Stimulated activated naive CD4-positive, alpha-beta T cell (primary cell): ENCODE measurements at places on chromosomes 1 and 21.

- no peak for DNase-seq
Observed at GRCh38 chr1:57450981-57451380, 27.1 kb upstream of the DAB1 start.

GRCh38 chr1:119794876-119795240, 16.4 kb downstream of the REG4 start:
- DNase-seq, result no peak

DNA sequence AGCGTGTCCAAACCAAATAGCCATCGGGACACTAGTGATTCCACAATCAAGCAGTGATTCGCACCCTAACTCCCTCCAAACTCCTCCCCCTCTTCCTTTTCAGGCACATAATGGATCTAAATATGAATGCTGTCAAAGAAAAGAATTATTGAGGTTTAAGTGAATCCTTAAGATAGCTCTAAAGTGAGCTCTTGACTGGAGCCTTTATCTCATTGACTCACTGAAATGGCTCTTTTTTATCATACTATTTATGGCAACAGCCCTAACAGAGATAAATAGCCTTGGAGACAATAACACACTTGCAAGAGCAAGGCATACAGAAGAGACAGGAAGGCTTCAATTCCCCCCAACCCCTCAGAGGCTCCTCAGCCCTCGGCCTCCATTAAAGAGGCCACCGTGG, 143.3 kb downstream of the PLXNA2 start:
- DNase-seq, result no peak

DNA sequence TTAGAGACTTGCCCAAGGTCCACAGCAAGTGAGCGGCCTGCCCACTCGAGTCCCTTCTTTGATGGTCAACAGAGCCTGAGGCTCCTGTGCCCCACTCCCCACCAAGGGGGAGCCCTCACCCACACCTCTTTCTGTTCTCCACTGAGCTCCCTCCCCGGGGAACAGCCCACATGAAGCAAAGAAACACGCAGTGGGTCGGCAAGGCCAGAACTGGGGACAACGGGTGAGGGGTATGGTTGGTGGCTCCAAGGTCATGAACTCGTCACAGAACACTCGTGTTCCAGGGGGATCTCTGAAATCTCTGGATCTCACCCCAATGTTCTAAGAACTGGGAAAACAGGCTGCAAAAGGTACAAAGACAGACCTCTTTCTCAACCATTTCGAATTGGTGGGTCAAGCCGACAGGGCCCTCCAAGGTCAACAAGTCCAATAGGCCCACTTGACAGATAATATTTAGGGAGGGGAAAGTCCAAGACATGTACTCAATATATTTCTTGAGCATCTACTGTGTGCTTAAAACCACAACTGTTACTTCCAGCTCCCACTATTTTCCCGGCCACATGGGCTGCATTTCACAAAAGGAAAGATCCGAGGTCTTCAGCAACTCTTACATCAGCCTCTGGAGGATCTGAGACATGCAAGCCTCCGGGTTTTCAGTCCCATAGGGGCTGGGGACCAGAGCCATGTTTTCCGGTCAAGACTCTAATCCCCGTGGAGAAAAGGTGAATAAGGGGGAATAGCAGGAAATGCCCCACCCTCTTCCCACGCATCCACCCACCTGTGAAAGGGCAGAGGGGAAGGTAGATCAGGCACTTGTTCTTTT, 1.1 kb upstream of the RAP1GAP start:
- no peak for DNase-seq

GRCh38 chr1:226741009-226741408, 1.9 kb upstream of the ITPKB start:
- no peak for DNase-seq

- DNase-seq, result no peak
Observed at GRCh38 chr1:59803458-59804038, 11.2 kb upstream of the HOOK1 start.

- no peak for DNase-seq
Observed at GRCh38 chr1:217389895-217390294, 241.0 kb downstream of the GPATCH2 start.

DNA sequence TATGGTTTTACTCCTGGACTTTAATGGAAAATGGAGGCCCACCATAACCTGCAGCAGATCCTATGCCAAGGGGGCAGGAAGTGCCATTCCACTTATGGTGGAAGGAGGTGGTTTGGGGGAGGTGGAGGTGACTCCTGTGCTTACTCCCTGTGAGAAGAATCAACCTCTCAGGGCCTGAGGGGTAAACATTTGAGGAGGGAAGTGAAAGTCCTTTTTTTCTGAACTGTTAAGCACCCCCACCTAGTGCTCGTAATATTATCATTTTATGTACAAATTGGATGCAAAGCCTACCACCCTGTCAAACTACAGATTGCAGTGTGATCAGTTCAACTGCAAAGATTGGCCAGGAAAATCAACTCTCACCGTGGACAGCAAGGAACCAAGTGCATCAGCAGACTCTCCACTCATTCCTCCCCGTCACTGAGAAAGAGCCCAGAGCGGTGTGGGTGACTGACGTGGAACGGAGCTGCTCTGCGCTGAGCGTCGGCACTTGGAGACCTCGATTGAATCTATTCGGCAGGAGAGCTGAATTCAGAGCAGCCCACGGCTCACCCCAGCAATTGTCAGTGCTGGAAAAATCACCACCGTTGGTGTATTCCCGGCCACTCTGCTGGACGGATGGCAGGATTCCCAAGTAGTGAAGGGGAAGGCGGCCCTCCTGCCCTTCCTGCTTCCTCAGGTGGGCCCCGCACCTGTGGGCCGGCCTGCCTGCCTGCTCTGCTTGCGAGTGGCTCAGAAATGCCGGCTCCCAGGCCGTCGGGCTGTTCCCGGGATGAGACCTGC, 46.8 kb upstream of the COX20 start:
- no peak for DNase-seq

DNA sequence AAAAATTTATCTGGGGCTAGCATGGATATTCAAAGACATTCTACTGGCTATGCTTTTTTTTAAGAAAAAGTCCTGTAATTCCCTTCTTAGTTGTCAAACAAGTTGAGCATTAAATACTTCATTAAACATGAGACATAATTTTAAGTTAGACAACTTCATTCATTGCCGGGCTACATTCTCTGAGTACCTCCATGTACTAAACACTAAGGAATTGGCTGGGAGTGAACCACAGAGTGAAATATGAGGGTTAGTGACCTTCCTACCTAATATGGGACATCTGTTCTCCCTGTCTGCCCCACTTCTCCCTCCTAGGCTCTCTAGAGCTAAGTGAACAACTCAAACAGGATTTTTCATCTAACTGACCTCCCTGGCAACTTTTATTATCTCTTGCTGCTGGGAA, 370.4 kb downstream of the VAV3 start:
- no peak for DNase-seq

- DNase-seq, result no peak
Observed at GRCh38 chr1:77704736-77705135, 22.3 kb upstream of the ZZZ3 start.

- no peak for DNase-seq
Observed at GRCh38 chr21:25857308-25858074, 122.7 kb downstream of the GABPA start.

DNA sequence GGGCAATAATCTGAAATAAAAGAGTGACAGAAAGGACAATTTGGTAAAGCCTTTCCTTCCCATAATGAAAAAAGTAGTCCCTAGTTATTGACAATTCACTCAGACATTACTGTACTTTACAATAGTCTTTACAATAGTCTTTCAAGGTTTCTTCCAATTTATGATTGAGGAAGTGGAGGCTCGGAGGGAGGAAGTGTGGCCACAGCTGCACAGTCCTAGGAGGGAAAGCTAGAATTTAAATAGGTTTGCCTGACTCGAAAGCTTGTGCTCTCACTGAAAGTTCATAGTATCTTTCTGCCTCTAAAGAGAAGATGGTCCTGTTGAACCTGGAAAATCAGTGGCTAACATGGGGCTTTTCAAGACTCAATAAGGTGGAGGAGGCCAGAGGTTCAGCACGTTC, 203.2 kb downstream of the SDCCAG8 start:
- DNase-seq, result no peak

DNA sequence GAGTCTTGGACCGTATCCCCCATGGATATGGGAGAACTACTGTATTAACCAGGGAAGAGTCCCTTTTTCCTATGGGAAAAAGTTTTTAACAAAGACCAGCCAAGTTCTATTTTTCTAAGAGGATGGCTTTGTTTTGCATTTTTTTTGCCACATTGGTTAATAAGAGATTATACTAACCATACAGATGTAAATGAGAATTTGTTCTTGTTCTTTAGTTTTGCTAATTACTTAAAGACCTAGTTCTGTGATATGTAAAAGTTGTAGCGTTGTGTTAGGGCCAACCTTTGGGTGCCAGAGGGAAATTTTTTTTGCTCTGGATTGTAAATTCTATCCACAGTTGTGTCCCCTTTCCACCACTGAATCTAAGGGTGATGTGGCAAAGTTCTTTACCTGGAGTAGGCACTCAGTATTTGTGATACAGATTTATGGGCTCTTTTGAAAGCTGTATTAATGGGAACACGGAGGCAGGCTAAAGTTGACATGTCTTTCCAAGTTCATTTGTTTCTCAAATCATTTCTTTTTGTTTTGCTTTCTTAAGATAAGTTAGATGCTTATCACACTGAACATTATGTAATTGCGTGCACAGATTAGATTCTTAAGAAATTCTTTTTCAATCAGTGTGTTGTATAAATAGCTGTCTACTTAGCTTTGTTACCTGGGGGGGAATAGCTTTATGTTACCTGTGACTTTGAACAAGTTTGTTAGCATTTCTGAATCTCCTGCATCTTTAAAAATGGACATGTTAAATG, 2.9 kb downstream of the SOAT1 start:
- DNase-seq, result no peak

DNA sequence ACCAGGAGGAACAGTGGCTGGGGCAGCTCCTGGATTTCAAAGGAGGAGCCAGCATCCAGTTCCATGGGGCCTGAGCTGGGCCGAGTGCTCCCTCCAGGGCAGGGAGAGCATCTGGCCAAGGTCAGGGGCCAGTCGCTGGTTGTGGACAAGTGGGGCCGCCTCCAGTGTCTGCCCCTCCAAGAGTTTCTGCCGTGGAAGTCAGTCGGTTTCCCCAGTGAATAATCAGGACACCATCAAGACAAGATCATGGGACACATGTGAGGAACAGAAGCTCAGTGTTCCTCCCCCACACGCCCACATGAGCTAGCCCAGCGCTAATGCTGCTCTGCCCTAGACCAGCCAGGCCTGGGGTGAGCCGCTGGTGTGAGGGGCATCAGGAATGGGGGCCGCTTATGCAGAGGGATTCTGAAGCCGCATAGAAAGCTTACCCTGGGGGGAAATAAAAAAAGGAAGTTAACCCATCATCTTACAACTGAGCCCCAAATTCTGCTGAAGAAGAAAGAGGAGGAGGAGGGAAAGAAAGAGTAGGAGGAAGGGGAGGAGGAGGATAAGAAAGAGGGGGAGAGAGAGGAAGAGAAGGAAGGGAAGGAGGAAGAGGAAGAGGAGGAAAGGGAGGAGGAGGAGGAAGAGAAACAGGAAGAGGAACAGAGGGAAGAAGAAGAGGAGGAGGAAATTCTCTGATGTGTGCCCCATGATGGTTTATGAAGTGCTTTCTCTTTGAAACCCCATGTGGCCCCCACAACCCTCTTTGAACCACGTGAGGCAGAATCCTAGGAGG, 198.4 kb downstream of the MATN1 start:
- no peak for DNase-seq
